Heart right ventricle (tissue), 16 donors: ENCODE measurements at places on chromosomes 1 and 21.

DNA sequence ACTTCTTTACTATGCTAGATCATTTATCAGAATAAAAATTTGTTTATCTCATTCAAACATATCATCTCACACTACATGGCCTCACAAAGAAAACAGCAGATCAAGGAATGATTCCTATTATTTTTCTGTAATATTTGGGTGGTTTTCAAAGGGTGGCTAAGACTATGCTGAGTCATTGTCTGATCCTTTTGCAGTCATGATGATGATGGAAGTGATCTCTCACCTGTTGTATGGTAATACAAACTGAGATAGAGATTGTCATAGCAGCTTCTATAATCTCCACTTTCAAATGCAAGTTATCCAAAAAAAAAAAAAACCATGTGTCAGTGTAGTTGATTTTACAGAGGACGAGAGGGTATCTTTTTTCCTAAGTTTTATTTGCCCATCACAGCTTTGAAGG, 37.2 kb upstream of the GBP5 start:
- no peak for DNase-seq

- no peak for DNase-seq
Measured at GRCh38 chr1:153430166-153430553, 13.8 kb downstream of the S100A7A start.

- DNase-seq = no peak
Measured at GRCh38 chr1:93669369-93669768, 12.3 kb downstream of the BCAR3 start.

DNA sequence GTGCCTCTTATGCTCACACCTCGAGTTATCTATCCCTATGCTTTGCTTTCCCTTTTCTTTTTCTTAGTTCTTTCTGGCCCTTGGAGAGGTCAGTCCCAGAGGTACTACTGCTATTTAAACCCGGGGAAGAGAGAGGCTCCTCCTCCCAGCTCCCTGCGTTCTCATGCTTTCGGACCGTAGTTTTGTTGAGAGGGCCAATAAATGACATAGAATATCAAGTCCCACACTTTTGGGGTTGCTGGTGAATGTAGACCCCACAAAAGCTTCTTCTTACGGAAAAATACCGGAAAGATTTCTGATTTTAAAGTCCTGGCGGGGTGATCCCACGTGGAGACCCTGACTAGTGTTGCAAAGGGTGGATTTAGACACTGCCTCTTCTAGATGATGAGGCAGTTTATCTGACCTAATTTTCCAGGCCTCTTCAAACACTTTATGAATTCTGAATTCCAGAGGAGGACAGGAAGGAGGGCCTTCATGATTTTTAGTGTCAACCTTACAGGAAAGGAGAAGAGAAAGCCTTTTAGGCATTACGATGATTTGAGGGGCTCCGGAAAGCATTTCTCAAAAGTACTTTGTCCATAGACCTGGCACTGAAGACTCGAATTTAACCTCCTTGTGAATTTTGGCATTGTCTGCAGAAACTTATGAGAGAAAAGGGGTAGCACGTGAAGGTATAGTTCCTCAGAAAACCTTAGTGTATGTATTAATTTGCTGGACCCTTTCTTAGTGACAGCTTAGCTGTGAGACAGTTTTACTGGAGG, 694 bp downstream of the TMEM167B start:
- DNase-seq = no peak

DNA sequence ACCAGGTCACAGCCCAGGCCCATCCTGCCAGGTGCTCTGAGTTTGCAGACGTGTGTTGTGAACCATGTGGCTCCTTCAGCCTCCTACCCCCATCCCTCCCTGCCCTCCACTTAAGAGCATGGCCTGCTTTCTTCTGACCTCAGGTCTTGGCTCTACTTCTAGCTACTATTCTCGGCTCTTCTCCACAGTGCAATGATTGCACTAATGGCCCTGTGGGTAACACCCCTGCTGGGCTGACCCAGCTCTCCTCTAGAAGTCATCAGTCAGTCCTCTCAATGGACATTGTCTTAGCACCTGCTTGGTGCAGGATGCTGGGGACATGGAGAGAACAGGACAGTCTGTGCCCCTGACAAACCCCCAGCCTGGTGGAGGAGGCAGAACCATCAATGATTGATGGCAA, 22.2 kb upstream of the IFFO2 start:
- DNase-seq = peak; percentile 23

DNA sequence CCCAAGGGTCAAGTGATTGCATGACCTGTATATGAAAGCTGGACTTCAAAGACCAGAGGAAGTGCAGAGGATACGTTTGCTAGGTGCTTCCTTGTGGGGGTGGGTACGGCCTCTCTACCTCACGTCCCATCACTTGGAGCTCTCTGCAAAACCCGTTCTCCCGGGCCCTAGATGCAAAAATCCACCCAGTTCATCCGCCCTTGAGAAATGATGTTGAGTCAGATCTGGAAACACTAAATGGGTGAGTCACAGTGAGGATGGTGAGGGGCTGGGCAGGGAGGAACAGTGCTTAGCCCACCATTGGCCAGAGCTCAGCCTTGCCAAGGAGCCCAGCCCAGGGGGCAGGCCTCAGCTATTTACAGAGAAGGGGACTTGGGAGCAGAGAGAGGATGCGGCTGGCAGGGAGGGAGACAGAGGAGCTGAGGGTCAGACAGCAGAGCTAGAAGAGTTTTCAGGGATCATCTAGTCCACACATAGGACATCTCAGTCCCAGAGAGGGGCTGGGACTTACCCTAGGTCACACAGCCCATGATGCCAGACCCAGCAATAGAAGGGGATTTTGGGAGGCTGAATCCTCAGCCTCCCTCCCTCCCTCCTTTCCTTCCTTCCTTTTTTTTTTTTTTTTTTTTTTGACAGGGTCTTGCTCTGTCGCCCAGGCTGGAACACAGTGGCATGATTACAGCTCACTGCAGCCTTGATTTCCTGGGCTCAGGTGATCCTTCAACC, 14.6 kb downstream of the ARHGEF10L start:
- no peak for DNase-seq

- no peak for DNase-seq
Measured at GRCh38 chr21:27725916-27726315, 759.0 kb upstream of the ADAMTS5 start.

DNA sequence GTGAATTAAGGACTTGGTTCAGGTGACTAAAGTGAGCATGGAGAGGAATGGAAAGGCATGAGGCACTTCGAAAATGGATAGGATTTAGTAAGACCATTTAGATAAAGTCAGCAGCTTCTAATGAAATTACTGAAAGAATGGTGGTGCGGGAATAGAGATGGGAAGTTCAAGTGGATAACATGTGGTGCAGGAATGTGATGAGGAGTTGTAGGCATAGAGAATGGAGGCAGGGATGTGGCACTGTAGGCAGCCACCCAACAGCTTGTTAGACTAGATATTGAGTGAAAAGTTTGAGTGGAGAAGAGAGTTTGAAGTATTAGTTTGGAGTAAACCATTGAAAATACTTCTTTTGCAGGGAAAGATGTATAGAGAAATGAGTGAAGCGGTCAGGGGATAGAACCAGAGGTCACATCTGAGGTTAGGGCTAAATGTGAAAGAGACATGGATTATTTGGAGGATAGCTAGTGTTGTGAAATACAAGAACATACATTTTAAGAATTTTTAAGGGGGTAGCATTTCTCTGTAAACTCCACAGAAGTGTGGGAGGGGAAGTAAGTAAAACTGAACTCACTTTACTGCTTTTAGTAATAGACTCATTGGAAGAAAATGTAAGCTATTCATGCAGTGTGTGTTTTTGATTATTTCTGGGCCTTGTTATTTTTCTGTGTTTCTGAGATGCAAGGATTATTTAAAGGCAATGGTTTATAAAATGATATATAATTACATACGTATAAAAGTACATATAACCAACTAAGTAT, 46.2 kb downstream of the DYRK1A start:
- DNase-seq = no peak

- no peak for DNase-seq
Measured at GRCh38 chr1:178019208-178019607, 49.4 kb upstream of the SEC16B start.

- no peak for DNase-seq
Measured at GRCh38 chr1:56222914-56223540, 356.3 kb downstream of the PLPP3 start.

DNA sequence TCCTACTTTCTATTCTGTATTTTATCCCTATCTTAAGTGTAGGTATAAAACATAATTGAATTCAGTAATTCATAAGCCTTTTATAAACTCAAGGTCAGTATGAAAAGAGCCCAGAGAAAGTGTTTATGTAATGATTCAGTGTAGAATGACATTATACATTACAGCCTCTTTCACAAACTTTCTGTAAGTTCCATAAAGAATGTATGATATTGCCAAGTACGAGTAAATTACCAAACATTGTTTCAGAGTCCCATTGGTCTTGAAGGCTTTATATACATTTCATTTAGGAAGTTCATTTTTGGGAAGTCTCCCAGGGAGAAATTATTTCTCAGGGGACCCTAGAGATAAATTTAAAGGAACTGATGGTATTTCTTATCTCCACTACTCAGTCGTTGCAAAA, 37.8 kb upstream of the VAMP3 start:
- DNase-seq = no peak

- DNase-seq = no peak
Measured at GRCh38 chr1:214861615-214862014, 220.9 kb upstream of the KCNK2 start.

- DNase-seq = no peak
Measured at GRCh38 chr1:51044199-51044598, 57.8 kb upstream of the C1orf185 start.

DNA sequence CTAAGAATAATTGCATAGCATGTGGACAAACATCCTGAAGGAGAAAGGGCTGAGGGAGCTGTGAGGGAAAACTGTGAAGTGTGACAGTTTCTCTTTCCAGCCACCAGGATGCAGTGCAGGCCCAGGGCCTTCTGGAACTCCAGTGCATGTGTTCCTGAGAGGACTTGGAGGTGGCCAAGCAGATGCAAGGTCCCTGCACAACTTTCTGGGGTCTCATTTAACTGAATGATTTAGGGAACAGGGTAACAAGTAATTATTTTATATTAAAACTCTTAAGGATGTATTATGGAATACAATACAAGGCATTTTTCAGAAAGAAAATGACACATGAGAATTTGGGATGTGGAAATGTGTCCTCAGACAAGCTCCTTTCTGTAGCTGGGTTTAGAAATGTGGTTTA, 61.2 kb upstream of the MCOLN3 start:
- peak; percentile 38 for DNase-seq

- no peak for DNase-seq
Measured at GRCh38 chr1:81757398-81758020, 43.2 kb upstream of the ADGRL2 start.

DNA sequence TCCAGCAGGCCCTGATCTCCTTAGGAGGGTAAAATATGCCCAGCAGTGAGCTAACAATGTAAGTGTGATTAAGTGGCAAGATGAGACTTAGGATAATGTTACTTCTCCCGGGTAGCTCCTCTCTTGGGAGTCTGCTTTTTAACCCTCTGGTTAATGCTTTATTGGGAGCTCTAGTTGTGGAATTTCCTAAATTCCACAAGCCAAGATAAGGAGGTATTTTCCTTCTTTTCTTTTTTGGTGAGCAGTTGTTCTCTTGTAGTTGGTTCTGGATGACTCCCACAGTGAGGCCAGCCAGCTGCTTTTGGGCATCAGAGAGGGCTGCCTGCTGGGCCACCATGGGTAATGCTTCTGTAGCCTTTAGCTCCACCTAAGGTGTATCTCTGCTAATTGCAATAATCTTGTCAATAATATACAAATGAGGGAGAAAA, 19.3 kb downstream of the C1orf52 start:
- no peak for DNase-seq

DNA sequence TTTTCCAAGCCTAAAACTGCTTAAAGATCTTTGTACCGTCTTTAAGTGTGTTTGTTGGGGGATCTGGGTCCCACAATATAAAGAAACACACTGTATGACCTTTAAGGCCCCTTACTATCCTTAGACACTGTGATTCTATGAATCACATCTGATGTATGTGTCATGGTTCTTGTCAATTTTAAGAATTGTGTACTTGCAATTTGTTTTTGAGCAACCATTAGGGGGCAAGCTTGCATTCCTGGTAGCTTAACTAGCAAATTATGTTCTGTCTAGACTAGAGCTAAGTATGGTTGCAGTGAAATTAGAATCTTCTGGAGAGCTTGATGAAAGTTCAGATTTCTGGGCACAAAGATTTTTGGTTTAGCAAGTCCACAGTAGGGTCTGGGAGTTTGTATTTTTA, 219.5 kb downstream of the TPR start:
- no peak for DNase-seq

DNA sequence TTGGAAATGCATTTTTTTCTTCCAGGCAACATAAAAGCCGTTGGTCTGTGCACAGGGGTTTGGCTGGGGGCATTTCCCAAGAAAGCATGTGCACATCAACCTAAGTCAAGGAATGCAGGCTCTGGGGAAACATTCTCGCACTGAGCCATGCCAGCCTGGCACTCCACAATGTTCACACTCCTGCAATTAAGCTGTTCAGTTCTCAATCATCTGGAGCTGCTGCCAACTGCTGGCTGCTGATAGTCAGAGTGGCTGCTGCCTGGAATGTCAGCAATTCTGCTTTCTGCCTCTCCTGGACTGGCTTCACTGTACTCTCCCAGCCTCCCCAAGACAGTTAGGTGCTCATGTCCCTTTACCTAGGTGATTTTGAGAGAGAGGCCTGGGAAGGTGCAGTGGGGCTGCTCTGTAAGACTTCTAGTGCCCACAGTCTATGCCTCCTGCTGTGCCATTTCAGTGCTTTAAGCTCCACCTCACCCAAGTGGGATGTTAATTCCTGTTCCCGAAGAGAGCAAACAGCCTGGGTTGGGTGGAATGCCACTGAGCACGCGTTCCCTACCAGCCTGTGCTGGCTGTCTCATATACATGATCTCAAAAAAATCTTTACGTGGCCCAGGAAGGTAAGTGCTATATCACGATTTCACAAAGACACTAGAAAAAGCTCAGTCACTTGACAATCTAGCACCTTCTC, 131.7 kb downstream of the BRINP2 start:
- peak; percentile 40 for DNase-seq

GRCh38 chr1:3711780-3712451, 40.3 kb upstream of the CCDC27 start:
- no peak for DNase-seq

DNA sequence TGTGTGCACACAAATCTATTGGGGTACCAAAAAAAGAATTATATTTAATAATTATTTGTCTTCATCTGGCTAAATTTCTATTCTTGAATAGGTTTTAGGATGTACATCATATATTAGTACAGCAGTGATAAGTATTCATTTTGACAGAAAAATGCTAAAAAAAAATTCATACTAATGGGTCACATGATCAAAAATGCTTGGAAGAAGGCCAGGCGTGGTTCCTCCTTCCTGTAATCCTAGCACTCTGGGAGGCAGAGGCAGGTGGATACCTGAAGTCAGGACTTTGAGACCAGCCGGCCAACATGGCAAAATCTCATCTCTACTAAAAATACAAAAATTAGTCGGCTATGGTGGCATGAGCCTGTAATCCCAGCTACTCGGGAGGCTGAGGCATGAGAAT, 26.9 kb upstream of the PTGFRN start:
- no peak for DNase-seq

GRCh38 chr1:60575326-60575977, 501.9 kb upstream of the C1orf87 start:
- DNase-seq = no peak

GRCh38 chr1:204456826-204457442, 37.7 kb downstream of the PIK3C2B start:
- DNase-seq = peak; percentile 21
